ENCODE measurements at places on chromosomes 5 and 9.

- DNase-seq: no peak
Observed at GRCh38 chr9:116905171-116905588, 218.1 kb downstream of the TRIM32 start.

DNA sequence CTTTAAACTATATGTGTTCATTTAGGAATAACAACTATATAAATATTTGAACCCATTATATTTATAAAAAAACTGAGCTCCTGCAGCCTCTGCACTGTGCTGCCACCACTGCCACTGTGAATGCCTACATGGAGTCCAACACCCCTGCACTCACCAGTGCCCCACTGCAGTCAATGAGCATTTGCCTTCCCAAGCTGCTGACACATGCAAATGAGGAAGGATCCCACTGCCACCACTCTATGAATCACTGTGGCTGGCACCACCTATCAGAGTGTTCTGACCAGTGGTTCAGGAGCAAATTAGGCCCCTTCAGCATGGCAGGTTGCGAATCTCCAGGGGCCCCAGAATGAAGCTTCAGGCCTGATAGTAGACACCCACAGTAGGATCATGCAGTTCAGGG lies 9.1 kb downstream of the IFNA5 start:
- DNase-seq: no peak

- no peak for DNase-seq
Observed at GRCh38 chr9:37002413-37003217, 31.5 kb downstream of the PAX5 start.

DNA sequence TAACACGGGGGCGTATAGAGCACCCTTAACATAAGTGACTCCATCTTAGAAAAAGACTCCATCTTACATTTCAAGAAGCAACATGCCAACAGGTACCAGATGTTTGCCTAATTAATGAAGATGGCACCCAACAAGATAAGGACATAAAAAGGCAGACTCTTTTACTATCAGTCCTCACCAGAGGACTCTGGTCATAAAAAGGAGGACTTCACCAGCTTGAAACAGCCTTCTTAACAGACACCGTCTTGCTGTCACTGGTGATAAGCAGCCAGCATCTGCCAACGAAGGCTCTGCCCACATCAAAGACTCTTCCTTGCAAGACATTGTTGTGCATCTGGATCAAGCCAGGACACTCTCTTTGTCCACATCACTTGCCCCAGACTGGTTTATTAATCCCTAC lies 80.3 kb downstream of the S1PR3 start:
- DNase-seq: no peak

- DNase-seq: no peak
Observed at GRCh38 chr9:20353524-20353923, 268.8 kb downstream of the MLLT3 start.

DNA sequence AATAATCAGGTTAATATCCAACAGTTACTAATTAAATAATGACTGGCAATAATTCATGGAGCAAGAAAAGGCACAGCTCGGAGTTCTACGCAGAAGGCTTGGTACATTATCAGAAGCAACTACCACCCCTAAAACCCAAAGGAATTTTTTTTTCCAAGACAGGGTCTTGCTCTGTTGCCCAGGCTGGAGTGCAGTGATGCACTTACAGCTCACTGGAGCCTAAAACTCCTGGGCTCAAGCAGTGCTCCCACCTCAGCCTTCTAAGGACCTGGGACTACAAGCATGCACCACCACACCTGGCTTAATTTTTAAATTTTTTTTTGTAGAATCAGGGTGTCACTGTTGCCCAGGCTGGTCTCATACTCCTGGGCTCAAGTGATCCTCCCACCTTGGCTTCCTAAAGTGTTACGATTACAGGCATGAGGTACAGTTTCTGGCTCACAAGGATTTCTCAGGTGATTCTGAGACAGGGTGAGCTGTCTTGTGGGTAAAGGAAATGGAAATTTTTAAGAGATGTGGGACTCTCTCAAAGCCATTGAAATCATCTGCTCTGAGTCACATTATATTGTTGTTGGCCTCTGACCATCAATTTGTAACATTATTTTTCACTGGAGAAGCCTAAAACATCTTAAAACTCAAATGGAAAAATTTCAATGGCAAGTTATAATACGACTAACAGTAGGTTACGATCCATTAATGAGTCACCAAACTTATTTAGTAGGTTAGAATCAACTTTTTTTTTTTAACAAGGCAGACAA lies 19.7 kb upstream of the HSDL2 start:
- DNase-seq: no peak

DNA sequence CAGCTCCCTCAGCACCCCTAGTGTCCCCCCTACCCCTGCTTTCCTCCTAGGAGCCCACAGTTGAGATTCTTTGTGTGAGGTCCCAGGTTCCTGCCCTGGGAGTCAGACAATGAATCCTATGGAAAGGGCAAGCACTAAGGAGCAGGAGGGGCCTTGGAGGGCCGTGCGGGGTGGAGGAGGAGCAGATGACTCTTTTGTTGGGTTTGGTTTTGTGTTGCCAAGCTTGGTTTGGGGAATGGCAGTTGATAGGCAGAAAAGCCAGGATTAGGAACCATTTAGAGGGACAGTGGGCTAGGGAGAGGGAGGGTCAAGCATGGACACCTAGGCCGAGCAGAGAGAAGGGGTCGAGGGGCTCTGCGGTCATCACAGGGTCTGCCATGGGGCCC lies 61.6 kb upstream of the SPTLC1 start:
- no peak for DNase-seq

DNA sequence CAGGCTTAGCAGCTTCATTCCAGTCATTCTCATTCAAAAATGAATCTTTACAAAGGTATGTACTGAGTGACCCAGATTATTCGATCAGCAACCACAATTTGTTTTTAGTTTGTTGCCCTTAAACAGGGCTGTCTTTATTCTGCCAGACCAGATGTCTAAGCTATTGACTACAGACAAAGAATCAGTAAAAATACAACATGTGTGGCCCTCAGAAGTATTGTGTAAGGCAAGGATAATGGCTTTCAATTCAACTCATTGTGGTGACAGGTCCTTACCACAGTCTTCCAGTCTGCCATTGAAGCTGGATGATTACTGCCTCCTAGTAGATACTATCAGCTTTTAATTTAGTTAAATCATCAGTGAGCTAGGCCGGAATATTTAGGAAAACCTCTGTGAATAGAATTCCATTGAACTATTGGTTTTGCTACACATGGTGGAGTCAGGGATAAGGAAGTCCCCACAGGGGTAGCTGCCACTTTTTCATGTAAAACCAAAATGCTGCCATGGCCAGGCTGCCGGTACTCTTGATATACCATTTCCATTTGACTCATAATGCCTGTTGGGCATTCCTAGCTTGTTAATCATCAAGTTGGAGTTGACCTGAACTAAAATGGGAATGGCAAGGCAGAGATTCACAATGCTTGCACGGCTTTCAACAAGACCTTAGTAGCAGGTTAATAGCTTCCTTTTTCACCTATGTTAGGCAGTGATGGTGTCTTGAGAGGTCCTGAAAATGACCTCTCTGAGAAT lies 175.6 kb downstream of the MEF2C start:
- no peak for DNase-seq

- DNase-seq: no peak
Observed at GRCh38 chr9:123611226-123611625, 255.2 kb downstream of the CRB2 start.

GRCh38 chr9:32117291-32117690 lies 267.2 kb upstream of the ACO1 start:
- DNase-seq: no peak

DNA sequence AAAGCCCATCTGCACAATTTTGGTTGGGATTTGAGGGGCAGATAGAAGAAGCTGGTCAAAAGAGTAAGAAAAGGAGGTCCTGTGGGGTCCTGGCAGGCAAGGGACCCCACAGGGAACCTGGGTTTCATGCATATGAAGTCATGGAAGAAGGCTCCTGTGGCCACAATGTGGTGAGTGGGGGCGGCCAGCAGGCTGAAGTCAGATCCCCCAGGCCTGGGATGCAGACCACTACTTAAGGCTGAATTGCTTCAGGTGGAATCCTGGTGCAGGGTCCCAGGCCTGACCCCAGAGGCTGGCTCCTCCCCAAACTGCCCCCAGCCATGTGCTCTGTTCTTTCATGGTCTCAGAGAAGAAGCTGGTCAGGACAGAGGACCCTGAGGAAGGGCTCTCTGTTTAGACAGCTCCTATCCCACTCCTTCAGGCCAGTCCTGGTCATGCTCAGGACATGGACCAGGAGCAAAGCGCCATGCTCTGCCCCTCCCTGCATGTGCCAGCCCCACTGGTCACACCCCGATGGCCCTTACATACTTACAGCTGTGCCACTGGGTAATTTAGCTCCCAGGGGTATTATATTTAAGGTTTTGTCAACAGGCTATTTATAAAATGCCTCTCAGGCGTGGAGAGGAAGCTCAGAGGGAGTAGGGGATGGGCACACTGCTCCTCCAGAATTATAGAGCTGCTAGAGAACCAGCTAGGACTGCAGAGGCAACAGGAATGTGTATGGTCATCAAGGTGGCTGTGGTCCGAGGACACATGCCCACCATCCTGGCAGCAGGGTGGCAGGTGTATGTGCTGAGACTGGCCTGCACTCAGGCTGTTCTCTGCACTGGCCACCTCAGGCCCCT lies 33.4 kb downstream of the C5orf15 start:
- no peak for DNase-seq

DNA sequence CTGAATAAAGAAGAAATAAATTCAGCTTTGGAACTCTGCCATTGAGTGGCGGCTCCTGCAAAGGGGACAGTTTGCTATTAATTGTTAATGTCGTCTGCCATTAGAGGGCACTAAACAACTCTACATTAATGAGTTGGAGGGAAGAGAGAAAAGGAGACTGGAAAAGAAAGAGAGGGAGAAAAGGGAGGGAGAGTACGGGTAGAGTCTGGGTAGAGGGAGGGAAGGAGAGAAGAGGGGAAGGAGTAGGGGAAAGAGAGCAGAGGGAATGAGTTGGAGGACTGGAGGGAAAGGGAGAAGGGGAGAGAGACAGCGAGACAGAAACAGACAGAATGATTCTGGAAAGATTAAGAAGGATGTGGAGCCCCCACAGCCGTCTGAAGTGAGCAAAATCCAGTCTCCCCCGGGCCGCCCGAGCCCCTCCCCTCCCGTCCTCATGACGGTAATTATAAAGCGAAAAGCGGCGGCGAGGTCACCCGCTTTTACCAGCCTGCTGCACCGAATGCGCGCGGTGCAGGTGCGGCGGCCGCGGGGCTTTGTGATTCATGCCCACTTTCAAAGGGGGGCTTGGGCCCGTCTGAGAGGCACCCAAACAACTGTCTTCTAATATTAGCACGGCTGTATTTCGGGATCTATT lies 1.9 kb upstream of the FST start:
- peak; percentile 75 for DNase-seq

DNA sequence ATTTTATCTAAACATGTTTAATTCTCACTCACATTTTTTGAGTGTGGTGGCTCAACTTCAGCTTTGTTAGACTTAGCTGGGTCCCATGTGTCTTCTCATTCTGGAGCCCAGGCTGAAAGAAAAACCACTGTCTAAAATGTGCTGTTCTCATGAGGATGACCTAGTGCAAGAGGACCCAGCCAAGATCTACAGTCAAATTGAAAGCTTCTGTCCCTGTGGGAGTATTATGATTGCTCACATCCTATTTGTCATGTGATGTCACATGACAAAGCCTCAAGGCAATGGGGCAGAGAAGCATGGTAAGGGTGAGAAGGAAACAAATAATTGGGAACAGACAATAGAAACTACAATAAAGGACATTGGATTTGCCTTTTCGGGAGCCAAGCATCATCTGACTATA lies 113.4 kb upstream of the ASTN2 start:
- no peak for DNase-seq

DNA sequence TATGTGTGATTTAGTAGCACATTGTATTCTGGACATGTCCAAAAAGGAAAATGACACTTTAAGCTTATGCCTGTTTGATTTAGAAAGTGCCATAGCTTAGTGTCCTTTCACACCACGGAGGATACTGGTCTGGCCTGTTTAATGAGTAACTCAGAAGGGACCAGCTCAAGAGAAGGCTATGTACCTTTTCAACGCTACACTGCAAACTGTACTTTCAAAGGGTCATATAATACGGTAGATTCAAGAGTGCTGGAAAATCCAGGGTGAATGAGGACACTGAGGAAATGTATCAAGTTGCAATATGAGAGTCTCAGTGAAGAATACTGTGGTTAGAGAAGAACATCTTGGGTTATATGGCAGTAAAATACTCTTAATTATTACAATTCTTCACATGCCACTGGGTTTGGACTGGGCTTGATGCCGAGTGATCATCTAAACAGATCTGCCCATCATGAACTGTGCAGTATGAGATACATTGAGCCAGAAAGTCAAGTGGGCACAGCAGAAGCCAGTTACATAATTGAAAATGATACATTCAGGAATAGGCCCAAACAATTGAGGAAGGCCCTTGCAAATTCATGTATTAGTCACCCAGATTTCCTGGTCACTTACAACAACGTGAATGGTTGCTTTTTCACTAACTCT lies 1211.5 kb upstream of the CDH9 start:
- no peak for DNase-seq

DNA sequence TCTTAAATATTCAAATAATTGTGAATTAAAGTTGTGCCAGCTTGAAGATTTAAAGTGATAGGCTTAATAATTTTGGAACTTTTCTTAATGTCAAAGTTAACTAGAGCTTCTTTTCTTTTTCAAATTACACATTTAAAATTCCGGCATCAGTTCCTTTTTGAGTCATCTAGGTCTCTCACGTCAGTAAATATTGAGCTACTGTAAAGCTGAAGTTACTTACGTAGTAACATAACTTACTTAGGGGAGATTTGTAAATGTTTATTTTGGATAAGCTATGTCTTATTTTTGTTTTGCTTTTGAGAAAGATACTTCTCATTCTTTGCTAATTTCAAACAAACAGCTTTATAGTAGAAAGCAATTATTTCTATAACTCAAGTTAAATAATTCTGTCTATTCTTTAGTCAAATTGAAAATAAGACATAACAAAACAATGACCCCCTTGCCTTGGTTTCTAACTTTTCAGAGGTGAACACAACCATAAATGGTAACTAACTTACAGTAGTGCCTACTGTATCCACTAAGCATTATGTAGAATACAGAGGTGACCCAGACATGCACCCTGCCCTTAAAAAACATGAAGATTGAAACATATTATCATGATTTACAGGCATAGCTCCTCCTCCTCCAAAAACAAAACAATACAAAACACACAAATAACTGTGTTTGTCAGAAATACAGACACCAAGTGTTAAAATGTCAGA lies 29.8 kb downstream of the CD274 start:
- DNase-seq: peak; percentile 72

DNA sequence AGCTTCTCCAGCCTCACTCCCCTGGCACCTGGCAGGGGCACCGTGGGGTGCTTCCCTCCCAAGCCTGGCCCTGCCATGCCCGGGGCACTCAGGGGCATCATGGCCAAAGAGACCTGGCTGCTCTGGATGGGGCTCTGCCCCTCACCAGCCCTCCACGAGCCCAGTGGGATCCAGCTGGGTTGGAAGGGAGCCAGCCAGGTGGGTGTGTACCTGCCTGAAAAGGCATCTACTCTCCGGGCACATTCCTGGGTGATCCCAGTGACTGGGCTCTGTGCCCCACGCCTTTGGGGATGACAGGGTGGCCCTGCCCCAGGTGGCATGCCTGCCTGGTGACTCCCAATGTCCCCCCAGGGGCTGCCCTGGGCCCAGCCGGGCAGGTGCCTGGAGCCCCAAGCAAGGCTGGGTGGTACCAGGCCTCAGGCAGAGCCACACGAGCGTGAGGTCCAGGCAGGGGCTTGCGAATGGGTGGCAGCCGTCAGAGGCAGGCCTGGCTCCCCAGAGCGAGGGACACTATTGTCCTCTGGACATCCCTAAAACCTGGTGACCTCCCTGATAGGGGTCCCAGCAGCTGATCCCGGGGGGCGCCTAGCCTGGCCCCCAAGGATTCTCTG lies 777 bp downstream of the GPSM1 start:
- no peak for DNase-seq

GRCh38 chr5:132427281-132428146 lies 58.0 kb downstream of the SLC22A5 start:
- DNase-seq: no peak

- no peak for DNase-seq
Observed at GRCh38 chr5:61995486-61995885, 310.5 kb upstream of the KIF2A start.

Data from NCI-H460 (cell line).